ENCODE measurements at places on chromosomes 2 and 18.

DNA sequence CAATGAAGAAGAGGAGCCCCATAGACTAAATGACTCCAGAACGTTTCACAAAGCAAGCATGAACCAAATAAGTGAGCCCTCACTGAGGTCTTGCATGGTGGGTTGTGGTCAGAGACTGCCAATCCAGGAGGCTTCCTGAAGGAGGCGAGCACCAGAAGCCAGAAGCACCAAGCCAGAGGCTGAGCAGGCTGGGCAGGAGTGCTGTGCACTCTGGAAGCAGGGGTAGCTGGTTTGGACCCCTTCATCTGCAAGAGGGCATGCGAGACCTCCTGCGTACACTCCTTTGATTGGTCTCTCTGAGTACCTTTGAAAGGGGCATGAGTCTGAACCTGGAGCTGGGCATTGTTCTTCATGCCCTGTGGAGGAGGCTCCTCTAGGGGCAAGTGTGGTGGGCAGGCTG is 192.5 kb downstream of the HAUS1 start:
- no peak for DNase-seq

DNA sequence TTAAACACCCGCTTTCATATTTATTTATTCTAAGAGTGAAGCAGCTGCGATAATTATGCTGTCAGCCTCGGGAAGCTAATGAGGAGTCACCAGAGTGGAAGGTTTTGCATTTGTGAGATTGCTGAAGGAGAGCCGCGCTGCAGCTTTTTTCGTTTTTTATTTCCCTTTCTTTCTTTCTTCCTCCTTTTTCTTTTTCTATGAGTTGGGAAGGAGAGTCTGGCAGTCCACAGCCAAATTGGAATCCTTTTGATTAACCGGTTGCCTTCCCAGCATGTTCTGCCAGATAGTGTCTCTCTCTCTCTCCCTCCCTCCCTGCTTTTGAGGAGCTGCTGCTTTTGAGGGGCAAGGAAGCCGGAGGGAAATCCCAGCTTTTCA is 82.1 kb downstream of the CDK15 start:
- no peak for DNase-seq

DNA sequence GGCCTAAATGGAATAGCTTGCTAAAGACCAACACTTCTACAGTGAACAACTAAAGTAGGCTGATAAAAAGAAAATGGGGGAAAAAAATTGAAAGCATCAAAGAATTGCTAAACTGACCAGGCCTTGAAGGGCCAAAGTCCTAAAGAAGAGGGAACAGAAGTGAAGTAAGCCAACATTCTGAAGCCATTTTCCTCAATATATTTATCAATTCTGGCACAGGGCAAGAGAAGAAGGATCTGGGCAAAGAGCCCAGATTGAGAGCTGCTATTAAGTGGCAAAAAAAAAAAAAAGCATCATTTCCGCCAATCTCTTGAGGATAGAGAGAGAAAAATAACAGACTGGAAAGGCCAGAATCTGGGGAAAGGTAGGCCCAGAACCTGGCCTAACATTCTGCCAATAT is 25.7 kb downstream of the FANCL start:
- no peak for DNase-seq

- DNase-seq, result no peak
Observed at GRCh38 chr2:76446872-76447271, 736.2 kb upstream of the GCFC2 start.

- DNase-seq, result no peak
Observed at GRCh38 chr2:200614249-200614648, 28.4 kb downstream of the AOX1 start.

Measured in H9 (cell line).